ENCODE measurements at places on chromosomes 11 and 22. TPM values are rescaled to one million over a fixed set of nuclear protein-coding genes. Genes with fewer than 3 reads are reported as not detected.

Gene HTR3A
- 1.6 TPM for total RNA-seq

DNA sequence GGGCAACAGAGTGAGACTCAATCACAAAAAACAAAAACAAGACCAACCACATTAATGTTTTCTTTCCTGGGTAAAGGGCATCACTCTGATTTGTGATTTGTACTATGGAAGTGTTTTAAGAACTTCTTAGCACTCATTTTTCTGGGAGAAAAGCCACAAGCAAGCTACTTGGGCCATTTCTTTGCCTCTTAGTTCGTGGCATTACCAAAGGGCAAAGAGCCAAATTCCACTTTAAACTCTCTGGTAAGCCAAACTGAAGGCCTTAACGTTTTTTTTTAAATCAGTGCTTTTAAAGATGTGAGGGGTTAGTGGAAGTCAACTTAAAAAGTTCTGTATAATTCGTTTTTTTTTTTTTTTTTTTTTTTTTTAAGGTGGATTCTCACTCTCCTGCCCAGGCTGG is 36.9 kb downstream of the CAT start:
- H3K27ac ChIP-seq: no peak overlapping the region
- no peaks in the 10 kb centered on the region for H3K27me3 ChIP-seq
- H3K4me3 ChIP-seq: no peak overlapping the region
- DNase-seq: no peak

Gene RNF214
- total RNA-seq: 14.5 TPM

GRCh38 chr22:49543876-49544275 is 283.8 kb downstream of the BRD1 start:
- H3K36me3 ChIP-seq: no peaks in the 10 kb centered on the region
- no peaks in the 10 kb centered on the region for H3K27me3 ChIP-seq
- H3K4me3 ChIP-seq: no peak overlapping the region
- peak; percentile 30 for DNase-seq
- H3K27ac ChIP-seq: no peak overlapping the region

Gene TRMT112
- 353 TPM for total RNA-seq

GRCh38 chr11:19844806-19845205 is 132.2 kb downstream of the NAV2 start:
- no peak overlapping the region for H3K4me3 ChIP-seq
- DNase-seq: no peak
- H3K27ac ChIP-seq: no peak overlapping the region
- no peaks in the 10 kb centered on the region for H3K36me3 ChIP-seq
- H3K27me3 ChIP-seq: no peaks in the 10 kb centered on the region

- peaks cover 27% of the 10 kb centered on the region for H3K36me3 ChIP-seq
- no peak overlapping the region for H3K4me3 ChIP-seq
- DNase-seq: peak; percentile 74
- peaks cover 93% of the 10 kb centered on the region for H3K4me1 ChIP-seq
These were observed 99.8 kb downstream of the ZBTB16 start for GRCh38 chr11:114159320-114159719.

DNA sequence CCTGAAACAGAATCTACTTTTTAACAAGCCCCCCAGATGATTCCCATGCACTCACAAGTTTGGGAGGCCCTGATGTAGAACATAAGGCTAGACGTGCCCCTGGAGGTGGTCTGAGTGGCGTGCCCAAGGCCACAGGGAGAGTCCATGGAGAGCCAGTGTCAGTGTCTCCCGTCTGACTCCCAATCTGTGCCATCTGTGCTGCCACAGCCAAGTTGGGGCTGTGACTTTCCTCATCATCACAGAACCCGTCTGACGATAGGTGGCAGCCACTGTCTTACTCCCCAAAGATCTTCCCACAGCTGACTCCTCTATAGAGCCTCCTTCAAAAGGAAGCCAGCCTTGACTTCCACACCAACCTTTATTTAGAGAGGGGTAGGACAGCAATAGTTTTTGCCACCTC is 470.5 kb downstream of the SOX6 start:
- peaks cover 13% of the 10 kb centered on the region for H3K4me1 ChIP-seq
- H3K27ac ChIP-seq: no peak overlapping the region
- no peaks in the 10 kb centered on the region for H3K27me3 ChIP-seq
- no peak overlapping the region for H3K4me3 ChIP-seq
- no peak for DNase-seq
- no peaks in the 10 kb centered on the region for H3K36me3 ChIP-seq

Measured in sigmoid colon (tissue), 7 donors.